DMS79 treated with DMSO at 0.1 percent for 48 hours (cell line): ENCODE measurements at places on chromosomes 1 and 21.
A peak's percentile ranks its signal among the peaks of the same experiment; 100 is the strongest.

- DNase-seq: peak; percentile 68
These were observed 21.8 kb upstream of the COL9A2 start for GRCh38 chr1:40338745-40339419.

DNA sequence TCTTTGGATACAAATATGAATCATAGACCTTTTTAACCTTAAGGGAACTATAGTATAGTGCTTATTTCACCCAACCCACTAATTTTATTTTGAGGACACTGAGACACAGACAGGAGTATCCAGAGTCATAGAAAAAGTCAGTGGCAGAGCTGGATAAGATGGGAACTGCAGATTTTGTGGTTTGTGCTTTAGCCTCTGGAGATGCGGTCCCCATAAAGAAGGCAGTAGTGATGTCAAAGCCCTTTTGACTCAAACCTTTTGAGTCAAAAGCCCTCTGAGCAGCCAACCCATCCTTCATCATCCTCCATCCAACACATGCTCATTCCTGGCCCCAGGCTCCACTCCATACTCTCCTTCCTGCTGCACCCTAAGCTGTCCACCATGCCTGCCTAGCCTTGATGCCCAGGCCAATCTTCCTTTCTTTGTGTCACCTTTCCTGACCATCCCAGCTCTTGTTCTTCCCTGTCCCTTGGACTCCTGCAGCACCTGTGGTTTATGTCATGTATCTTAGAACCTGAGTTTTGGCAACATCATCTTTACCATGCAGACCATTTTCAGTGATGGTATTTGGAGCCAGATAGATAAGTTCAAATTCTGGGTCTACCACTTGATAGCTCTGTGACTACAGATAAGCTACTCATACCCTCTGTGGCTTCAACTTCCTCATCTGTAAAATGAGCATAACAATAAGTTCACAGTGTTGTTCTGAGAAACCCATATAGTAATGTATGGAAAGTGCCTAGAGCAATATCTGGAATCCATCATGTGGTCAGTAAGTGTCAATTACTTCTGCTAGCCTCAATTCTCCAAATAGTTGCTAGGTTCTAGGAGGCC is 20.1 kb downstream of the SLAMF1 start:
- no peak for DNase-seq

DNA sequence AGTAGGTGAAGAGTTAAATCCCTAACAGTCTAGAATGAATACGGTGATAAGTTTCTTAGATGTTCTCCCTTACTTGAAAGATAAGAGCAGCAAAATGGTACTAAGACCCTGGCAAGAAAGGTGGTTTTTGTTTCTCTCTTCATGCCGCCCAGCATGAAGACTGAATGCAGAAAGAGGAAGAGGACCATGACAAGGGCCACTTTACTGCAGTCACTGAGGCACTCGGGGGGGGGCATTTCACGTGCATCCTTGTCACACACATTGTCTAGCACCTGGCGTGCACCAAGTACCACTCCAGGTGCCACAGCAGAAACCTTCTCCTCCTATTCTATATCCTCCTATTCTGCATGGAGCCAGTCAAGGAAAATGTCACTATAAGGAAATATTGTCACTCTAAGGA is 222.0 kb downstream of the TOMM20 start:
- DNase-seq: peak; percentile 58

GRCh38 chr1:224631462-224632115 is 15.5 kb downstream of the CNIH3 start:
- DNase-seq: no peak

DNA sequence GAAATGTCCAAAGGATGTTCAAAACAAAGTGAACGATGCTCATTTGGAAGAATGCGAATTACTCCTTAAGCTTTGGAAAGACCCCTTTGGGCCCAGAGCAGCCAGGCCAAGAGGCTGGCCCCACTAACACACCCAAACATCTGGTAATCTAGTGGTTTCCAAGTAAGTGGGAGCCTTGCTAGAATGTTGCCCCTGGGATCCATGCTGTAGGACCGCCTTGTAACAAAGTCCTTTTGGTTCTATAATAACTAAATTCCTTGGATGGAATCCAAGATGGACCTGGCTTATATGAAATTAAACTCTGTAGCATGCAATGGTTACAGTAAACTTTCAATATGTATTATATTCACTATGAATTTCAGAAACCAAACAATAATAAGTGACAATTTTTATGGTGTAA is 25.3 kb downstream of the GPR3 start:
- no peak for DNase-seq

- no peak for DNase-seq
These were observed 15.0 kb upstream of the SLC16A1 start for GRCh38 chr1:112971006-112971405.

DNA sequence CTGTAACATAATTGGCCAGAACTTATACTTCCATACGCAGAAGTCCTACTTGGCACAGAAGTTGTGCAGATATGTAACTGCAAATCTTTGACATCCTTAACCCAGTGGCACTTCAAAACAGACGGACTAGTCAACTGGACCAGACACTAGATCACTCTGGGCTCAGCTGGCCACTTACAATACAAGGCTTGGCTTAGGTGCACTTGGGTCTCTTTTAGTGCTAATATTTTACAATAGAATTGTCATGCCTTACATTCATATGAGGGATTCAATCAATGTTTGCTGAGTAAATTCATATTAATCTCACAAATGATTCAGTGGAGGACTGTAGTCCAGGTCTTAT is 20.1 kb downstream of the XKR8 start:
- DNase-seq: no peak

DNA sequence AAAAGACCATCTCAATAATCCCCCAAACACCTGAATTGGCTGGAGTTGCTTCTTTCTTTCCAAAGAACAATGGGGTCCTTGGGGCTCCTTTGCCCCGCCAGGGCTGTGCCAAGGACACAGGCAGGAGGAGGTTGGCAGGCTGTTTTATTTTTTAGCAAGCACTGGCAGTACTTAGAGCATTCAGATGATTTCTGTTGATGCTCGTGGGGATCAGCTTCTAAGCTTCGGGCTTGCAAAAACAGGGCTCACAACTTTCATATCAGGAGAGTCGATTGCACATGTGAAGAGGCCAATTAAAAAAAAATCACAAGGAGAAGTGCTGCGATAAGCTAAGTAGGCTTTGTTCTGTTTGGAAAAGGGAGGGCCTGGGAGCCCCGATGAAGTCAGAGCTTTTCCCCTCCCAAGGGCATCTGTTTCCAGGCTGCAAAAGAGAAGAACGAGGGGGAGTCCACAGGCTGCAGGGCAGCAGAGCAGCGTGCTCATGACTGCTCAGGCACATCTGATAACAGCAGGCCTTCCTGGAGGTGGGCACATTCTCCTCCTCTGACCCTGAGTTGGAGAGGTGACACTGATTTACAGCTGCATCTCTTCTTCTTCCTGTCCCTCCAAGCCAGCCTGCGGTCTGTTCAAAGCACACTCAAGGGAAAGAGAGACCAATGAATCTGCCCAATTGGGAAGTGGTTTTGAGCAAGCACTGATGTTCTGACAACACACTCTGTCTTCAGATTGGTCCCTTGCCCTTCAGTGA is 27.3 kb upstream of the BCAR3 start:
- DNase-seq: peak; percentile 84

GRCh38 chr1:227776331-227776771 is 39.1 kb upstream of the PRSS38 start:
- no peak for DNase-seq

GRCh38 chr21:37855271-37855646 is 61.0 kb downstream of the KCNJ6 start:
- DNase-seq: no peak

DNA sequence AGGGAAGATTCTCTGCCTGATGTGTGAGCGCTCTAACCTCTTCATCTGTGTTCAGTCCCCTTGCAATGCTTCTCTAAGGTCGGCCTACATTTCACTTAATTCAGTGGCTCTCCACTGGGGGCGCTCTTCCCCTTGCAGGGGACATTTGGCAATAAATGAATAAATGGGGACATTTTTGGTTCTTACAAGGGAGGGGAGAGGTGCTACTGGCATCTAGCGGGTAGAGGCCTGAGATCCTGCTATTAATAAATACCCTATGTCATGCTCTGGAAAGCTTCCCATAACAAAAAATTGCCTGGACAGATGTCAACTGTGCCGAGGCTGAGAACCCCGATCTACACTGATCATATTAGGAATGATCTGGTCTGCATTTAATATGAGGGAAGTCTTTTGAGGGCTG is 25.9 kb upstream of the DNAJC11 start:
- DNase-seq: no peak

DNA sequence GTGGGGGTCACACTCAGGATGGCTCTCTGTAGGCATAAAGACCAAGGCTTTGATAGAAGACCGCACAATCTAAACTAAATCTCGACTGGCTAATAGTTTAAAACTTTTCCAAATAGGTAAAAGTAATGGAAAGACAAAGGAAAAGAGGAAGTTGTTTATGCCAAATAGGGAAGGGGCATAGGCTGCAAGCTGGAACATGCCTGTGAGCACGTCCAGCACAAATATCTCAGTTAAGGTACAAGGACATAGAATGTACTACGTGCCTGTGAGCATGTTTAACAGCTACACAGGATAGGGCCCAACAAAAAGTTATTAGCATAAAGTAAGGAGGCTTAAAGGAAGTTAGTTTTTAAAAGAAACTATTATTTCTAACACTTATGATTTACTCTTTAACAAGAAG is 27.6 kb upstream of the GUCA2A start:
- no peak for DNase-seq

GRCh38 chr1:173009597-173009996 is 41.1 kb downstream of the TNFSF18 start:
- DNase-seq: no peak

DNA sequence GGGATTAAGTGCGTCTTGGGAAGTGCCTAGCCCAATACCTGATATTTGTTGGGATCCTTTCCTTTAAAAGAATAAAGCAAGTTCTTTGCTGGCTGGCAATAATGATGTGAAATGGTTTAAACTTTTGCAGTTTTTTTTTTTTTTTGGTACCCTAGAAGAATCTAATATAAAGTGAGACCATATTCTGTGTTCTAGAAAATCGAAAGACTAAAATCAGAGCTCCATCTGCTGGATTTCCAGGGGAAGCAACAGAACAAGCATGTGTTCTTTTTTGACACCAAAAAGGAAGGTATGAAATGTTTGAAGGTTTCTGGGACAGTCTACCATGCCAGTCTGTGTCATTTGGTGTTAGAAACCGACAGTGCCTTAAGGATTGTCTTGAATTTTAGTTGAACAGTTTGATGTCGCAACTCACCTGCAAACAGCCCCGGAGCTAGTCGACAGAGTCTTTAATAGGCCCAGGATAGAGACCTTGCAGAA is 6.4 kb downstream of the UTP11 start:
- DNase-seq: no peak

GRCh38 chr1:219120624-219121544 is 52.8 kb upstream of the LYPLAL1 start:
- DNase-seq: no peak

- DNase-seq: no peak
These were observed 248.6 kb downstream of the OLFM3 start for GRCh38 chr1:101748077-101748476.
